ENCODE measurements at places on chromosomes 12 and 14.

- ATAC-seq = no peak
Measured at GRCh38 chr12:132662901-132663755, 24.0 kb downstream of the POLE start.

DNA sequence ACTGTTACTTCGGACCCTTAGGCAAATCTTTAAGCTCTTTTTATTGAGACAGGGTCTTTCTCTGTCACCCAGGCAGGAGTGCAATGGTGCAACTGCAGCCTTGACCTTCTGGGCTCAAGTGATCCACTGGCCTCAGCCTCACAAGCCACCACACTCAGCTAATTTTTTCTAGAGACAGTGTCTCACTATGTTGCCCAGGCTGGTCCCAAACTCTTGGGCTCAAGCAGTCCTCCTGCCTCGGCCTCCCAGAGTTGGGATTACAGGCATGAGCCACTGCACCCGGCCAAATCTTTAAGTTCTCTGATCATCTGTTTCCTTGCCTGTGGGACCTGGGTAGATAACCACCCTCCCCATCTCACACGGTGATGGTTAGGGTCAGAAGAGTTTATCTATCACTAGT lies 2.3 kb upstream of the GPX2 start:
- ATAC-seq = no peak

- no peak for ATAC-seq
Measured at GRCh38 chr12:26971963-26972362, 33.7 kb downstream of the FGFR1OP2 start.

DNA sequence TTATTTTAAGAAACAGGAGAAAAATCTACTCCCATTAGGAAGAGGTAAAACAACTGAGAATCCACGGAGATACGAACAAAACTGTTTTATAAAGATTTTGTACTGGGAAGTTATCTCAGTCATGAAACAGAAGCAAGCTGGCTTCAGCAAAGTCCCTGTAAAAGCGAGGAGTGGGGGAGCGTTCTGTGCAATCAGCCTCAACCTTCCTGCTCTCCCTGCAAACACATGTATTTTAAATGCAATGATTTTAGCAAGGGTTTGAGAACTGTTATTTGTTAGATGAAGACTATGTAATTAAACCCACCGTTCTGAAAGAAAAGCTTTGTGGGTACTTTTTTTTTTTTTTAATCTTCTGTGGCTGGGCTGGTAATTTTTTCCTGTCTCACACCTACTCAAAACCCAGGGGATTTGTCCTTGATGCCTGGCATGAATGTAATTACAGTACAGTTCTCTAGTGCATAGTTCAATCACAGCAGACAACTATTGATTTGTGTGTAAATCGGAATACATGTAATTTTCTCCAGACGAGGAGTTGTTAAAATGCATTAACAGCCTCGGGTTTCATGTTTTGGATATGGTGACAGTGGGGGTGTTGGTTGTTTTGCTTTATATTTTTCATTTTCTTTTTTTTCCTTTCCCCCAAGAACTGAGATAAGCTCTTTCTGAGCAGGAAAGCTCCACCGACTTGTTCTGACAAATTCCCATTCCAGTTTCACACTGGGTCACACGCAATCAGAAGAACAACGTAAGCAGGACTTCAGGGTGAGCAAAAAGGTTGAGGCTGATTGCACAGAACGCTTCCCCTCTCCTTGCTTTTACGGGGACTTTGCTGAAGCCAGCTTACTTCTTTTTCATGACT lies 153.6 kb downstream of the PHLDA1 start:
- no peak for ATAC-seq

DNA sequence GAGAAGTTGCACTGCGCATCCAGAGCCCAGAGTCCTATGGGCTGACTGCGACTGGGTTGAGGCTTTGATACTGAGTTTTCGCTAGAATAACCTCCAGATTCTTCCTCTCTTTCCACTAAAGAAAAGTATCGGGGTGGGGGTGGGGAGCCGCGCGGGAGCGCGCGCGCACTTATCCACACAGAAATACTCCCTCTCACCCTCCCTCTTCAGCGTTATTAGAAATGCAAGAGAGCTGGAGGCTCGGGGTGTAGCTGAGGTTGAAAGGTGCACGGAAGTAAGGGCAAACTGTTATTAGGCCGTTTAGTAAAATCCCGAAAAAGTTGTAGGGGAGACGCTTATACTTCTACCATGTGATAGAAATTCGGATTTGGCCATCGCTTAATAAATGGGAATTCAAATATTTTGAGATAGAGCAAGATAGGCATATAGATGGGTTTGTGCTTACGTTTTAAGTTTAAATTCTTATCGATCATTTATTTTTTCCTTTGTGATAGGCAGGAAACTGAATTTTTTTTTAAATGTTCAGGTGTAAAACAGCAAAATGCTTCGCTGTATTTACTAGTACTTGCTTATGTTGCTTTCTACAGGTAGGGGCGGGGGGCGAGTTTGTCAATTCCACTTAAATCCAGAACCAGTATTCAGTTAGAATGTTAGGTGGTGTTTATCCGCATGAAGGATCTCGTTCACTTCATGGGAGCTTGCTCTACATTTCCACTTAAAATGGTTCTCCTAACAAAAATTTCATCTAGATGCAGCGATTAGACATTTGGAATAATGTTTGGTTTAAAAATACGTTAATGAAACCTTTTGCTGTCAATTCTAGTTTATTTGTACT lies 1.1 kb downstream of the ARHGAP5 start:
- ATAC-seq = no peak

DNA sequence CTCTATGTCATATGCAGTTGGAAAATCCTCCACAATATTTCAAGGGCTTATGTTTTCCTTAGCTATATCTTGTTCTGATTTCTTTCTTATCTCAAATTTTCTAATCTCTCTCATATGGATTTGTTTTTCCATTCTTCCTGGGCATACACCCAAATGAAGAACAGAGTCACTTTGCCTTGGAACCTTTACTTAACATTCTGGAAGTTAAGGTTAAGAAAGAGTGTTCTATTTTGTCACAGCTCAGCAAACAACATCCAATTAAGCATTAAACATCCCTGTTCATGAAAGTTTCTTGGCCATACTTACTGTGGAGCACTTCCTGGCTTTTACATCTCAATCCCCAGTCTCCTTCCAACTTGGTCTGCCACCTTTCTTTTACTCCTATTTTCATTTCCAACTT lies 5.3 kb downstream of the NAV3 start:
- ATAC-seq = no peak

DNA sequence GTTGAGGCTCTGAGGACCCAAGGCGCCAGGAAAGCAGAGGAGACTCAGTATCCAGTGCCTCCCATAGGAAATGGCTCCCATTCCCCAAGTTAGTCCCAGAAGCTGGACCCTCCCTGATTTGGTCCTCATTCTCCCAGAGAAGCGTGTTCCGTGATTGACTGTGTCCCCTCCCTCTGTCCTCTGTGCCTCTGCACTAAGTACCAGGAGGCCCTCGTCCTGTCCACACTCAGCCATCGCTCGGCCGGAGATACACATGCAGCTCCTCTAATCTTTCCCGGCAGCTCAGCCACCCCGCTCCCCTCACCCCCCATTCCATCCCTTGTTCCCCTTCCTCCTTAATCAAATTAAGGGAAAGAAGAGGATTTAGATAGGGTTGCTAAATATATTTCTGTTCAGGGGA lies 28.3 kb upstream of the ATP2A2 start:
- no peak for ATAC-seq

DNA sequence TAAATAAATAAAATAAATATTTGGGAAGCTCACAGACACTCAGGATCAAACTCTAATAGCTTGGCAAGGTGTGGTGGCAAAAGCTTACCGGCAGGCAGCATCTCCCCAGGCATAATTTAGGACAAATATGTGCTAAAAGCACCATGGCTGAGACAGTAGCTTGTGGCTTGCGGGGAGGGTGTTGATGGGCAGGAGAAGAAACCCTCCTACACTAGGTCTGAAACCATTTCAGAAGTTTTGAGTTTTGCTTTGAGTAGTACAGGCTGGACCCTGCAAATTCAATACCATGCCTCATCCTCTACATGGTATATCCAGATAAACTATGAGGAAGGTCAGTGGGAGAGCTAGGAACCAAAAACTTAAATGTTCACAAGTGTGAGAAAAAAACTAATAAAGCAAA lies 33.1 kb downstream of the MAP3K9 start:
- ATAC-seq = no peak

DNA sequence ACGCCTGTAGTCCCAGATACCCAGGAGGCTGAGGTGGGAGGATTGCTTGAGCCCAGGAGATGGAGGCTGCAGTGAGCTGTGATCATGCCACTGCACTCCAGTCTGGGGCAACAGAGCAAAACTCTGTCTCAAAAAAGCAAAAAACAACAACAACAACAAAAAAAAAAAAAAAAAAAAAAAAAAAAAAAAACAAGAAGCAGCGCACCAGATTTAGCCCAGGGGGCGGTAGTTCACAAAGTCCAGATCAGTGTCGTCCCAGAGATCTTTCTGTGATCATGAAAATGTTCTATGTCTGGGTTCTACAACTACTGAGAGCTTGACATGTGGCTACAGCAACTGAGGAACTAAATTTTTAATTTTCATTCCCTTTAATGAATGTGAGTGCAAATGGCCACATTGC lies 27.4 kb downstream of the OAS2 start:
- ATAC-seq = no peak

DNA sequence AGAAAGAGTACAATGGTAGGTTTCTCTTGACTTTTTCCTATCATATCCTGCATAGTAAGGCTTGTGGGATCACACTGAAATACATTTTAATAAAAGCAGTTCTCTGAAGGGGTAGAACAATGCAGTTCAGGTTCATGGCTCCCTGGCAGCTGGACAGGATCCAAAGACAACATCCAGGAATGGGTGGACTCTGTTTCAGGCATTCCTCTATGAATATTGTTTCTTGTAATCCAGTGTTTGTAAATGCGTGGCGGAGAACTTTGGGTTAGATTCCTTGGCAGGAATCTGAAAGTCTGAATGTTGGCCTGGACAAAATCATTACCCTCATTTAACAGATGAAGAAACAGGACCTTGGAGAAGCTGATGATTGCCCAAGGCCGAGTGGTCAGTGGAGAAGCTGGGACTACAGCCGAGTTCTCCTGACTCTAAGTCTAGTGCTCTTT lies 43.5 kb downstream of the SYNE2 start:
- peak; percentile 68 for ATAC-seq

DNA sequence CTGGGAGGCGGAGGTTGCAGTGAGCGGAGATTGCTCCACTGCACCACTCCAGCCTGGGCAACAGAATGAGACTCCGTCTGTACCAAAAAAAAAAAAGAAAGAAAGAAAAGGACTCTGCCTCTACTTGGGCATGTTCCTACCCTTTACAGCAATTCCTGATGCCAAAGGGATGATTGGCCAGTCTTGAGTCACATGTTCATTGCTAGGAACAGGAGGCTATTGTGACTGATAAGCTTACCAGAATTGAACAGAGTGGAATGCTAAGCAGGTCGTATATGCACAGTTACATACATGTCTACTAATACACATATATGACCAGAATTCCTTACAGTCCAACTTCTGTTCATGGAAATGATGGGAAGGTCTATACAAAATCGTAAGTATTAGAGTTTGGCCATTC lies 34.3 kb downstream of the KLHDC1 start:
- ATAC-seq = no peak

DNA sequence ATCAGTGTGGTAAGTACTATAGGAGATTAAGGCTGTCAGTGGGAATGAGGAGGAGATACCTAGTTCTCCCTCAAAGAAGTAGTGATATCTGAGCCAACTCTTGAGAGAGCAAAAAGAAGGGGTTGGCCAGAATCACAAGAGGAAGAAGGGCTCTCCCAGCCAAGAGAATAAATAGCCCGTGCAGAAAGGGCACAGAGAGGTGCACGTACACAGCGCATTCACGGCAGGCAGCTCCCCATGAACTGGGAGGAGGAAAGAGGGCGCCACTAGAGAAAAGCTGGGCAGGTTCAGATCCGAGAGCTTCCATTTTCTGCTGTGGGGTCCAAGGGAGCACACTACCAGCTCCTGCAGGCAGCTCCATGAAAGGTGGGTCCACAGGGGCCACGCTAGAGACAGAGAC lies 59.9 kb downstream of the PPP2R5E start:
- no peak for ATAC-seq

DNA sequence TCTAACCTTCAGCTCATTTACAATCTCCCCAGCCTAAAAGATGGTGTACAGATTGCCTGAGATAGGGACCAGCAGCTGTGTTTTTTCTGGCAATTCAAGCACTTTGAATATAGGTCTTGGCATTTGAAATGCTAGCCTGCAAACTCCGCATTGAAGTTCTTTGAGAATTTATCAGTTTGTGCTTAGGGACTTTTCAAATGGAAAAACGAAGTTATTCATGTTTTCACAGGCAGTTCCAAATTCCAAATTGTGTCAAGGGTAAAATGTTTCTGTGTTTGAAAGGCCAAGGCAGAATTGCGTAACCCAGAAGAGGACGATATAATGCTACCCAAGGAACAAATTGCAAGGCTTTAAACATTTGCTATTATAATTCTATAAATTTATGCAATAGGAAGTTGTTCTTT lies 168.9 kb upstream of the RASSF8 start:
- no peak for ATAC-seq

DNA sequence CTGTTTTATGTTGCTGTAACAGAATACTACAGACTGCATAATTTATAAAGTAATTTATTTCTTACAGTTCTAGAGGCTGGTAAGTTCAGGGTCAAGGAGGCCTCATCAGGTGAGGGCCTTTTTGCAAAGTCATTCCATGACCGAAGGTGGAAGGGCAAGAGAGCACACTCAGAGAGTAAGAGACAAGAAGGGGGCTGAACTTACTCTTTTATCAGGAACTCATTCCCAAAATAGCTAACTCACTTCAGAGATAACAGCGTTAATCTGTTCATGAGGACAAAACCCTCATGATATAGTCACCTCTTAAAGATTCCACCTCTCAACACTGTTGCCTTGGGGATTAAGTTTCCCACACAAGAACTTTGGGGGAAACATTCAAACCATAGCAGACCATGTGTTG lies 51.5 kb upstream of the RNU6-7 start:
- ATAC-seq = no peak

DNA sequence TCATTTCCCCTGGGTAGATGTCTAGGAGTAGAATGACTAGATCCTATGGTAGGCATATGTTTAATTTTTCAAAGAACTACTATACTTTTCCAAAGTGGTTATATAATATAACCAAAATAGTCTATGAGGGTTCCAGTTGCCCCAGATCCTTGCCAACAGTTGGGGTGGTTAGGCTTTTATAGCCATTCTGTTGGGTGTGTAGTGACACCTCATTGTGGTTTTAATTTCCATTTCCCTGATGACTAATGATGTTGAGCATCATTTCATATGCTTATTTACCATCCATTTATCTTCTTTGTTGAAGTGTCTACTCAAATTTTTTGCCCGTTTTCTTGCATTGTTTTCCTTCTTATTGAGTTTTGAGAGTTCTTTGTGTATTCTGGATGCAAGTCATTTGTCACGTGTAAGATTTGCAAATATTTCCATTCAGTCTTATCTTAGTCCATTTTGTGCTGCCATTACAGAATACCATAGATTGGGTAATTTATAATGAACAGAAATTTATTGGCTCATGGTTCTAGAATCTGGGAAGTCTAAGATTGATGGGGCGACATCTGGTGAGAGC lies 4.7 kb downstream of the SYNE2 start:
- no peak for ATAC-seq

GRCh38 chr12:97960741-97961608 lies 498.4 kb downstream of the RMST start:
- ATAC-seq = no peak

Data from gastroesophageal sphincter (tissue), 4 donors.